ENCODE measurements at places on chromosomes 1 and 21.

DNA sequence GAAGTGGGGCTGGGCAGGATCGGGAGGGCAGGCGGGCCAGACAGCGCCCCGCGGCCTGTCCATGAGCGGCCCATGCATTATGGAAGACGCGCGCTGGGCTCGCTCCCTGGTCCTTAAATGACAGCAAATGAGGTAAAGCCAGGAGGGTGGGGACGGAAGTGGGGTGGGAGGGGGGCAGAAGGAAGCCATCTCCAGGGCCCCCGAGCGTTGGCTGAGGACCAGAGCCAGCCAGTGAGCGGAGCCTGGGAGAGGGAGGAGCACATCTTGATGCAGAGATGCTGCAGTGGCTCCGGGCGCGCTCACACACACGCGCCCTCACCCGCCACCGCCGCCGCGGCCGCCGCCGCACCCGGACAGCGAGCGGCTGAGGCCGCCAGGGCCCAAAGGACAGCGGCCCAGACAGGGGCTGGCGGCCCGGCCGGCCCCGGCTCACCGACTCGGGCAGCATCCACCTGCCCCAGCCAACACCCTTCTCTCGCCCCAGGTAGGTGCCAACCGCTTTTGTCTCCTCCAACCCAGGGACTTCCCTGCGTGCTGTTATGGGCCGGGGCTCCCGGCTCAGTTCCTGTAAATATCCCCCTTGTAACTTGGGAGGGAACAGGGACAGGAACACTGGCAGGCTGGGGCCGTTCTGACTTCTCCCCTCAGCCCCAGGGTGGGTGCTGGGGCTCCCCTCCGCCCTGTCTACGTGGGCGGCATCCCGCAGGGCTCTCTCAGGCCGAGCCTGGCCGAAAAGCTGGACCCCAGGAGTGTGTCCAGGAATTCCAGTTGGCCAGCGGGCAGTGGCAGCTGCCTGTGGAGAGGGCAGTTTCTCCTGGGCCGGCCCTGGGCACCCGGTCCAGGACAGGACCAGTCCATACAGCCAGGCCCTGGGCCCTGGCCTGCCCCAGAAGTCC is at the start of gene CNTN2:
CNTN2 (plus strand) TSS at position 302 of the 896 bp plus-strand sequence. CDS start 9,974 bp downstream, outside the sequence.
- no peak for DNase-seq

- DNase-seq, result peak; percentile 18
These were observed 19.4 kb downstream of the PRPF38A start for GRCh38 chr1:52423771-52424170.

DNA sequence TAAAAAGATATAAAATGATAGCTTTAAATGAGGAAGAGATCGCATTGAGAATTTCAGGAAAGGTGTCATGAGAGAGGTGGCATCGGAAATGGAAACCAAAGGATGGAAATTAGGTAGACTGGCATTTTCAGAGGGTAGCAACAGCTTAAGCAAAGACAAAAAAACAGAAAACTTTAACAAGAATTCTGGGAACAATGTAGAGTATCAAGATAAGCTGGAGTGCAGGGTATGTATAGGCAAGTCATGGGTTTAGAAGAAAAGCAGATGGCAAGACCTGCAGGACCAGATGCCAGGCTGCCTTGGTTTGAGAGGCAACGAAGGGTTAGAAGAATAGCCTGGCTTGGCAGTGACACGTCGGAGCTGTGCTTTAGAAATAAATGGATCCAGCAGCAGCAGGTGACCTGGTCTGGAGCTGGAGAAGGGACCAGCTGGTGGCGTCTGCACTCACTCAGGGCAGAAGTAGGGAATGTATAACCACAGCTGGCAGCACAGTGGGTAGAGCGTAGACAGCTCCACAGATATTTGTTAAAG is 149.4 kb upstream of the TIAM1 start:
- no peak for DNase-seq

DNA sequence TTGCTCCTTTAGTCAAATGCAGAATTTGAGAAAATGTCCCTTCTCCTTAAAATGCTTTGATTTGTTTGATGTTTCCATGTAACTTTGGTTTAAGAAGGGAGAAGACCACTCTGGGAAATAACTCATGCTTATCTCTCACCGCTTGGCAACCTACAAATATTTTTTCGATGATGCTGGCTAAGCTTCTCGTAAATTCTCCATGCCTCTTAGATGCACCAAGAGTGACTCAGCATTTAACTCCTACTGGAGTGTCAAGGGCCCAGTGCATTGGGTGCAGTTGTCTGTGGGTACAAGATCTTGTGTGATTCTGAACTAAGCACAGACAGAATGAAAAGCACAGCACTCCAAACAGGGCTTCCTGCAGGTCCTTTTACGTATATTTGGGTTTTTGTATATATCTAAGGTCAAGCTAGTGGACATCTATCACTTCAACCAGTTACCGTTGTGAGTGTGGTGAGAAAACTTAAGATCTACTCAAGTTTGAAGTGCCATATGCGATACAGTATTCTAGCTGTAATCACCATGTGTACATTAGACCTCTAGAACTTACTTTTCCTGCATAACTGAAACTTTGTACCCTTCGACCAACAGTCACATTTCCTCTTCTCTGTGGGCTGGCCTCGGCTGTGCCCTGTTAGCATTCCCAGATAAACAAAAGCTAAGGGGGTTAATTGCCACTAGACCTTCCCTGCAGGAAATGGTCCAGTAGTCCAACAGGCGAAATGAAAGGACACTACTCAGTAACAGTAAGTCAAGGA is 55.8 kb downstream of the COL18A1 start:
- no peak for DNase-seq
